Colonic mucosa (tissue), 4 donors: ENCODE measurements at places on chromosomes 11 and 22.
A peak's percentile ranks its signal among the peaks of the same experiment; 100 is the strongest.

- no peak for DNase-seq
These were observed 516.8 kb upstream of the FAT3 start for GRCh38 chr11:91707652-91708482.

DNA sequence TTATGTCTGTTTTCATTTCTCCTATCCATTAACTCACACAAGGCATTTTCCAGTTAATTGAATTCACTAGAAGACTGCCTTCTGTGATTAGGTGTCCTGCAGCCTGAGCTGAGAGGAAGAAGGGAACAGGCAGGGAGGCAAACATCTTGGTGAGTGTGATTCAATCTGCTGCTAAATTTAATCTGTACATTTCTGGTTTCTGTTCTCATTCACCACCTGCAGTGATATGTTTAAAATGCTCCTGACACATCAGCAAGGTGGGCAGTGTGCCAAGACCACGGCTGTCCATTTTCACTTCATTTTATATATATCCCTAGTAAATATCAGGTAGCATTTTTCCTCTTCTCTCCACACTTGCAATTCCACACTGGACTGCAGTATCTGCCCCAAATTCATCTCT, 416.5 kb downstream of the TMEM135 start:
- DNase-seq, result no peak

GRCh38 chr11:9763301-9763700, 99.4 kb downstream of the SWAP70 start:
- DNase-seq, result no peak

DNA sequence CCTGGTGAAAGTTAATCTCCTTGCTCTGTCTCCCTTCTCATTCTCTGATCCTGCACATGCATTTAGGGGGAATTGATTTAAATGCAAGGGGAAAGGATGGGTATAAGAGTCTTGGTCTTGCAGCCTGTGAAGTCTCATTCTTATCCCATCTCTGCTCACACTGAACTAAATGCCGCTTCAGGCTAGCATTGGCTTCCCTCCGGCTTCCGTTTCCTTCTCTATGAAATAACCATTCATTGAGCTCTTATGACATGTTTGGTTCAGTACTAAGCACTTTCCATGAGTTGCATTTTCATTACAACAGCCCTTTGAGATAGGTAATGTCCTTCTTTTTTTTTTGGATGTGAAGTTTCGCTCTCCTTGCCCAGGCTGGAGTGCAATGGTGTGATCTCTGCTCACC, 5.6 kb downstream of the ZBTB16 start:
- DNase-seq, result no peak

- DNase-seq, result no peak
These were observed 82.6 kb upstream of the SYT13 start for GRCh38 chr11:45368697-45369096.

DNA sequence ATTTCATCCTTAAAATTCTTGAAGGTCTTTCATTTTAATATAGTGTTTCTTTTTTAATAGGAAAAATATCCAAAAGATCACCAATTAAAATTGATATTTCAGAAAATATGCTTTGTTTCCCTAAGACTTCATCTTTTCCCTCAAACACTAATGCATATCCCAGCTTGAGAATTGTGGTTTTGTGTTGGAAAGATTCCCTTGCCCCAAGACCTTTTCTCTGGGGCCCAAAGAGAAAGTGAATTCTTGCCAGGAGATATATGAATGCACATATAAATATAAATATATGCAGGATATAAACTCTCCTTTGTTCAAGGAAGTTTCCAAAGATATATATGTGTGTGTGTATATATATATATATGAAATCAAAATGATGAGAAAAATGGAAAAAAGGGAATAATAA, 241.2 kb downstream of the FAM76B start:
- no peak for DNase-seq

- no peak for DNase-seq
These were observed 128.2 kb downstream of the BRD1 start for GRCh38 chr22:49699476-49699875.

- DNase-seq, result no peak
These were observed 14.6 kb downstream of the MRGPRD start for GRCh38 chr11:68965901-68966853.

- DNase-seq, result peak; percentile 51
These were observed 831 bp upstream of the TMEM135 start for GRCh38 chr11:87036756-87037449.

DNA sequence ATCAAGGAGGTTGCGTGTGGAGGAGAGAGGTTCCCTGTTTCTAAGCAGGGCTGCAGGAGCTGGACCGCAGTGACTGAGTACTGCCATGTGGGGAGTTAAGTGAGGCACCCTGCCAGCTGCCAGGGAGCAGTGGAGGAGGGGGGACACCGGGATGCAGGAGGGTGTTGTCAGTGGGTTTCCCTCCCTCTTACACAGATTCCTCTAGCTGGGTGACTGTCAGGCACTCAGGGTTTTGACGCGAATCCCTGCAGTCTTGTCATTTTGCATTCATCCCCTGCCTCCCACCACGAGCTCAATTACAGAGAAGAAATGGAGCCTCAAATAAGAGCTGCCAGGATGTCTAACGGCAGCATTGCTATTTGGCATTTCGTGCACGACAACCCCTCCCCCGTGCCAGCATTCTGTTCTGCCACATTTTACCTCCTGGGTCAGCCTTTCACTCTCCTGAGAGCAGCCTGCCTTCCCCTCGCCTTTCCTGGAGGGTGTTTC, 119.8 kb upstream of the SORL1-AS1 start:
- DNase-seq, result no peak

DNA sequence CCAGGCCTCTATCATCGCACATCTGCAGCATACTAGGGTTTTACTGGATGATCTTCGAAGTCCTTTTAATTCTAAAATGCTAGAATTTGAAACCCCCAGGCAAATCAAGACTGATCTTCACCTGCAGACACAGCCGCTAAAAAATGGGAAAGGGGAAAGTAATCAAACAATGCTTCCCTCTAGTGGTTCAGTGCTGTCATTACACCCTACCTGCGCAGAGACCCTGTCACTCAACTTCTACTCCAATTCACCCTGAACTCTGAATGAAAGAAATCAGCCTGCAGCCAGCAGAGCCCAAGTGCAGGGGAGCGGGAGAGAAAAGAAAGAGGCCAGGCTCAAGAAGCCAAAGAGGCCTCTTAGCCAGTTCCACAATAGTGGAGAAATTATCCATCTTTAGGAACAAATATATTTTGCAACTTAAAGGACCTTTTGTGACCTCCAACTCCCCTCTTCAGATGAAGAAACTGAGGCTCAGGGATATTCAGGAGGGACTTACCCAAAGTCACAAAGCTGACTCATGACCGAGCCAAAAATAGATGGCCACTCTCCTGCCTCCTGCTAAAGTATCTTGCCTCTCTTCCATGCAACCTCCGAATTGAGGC, 33.0 kb downstream of the SERGEF start:
- DNase-seq, result peak; percentile 23

- DNase-seq, result no peak
These were observed 105.3 kb upstream of the HSD17B12 start for GRCh38 chr11:43574949-43575912.

DNA sequence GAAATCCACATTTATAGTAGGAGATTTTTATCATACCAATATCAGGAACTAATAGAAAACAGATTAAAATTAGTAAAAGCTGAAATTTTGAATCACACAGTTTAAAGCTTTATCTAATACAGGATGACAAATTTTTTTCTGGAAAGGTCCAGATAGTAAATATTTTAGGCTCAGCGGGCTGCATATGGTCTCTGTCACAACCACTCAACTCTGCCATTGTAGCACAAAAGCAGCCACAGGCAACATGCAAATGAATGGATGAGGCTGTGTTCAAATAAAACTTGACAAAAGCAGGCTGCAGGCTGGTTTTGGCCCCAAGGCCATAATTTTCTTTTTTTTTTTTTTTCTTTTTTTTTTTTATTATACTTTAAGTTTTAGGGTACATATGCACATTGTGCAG, 108.2 kb upstream of the CCDC90B start:
- no peak for DNase-seq

DNA sequence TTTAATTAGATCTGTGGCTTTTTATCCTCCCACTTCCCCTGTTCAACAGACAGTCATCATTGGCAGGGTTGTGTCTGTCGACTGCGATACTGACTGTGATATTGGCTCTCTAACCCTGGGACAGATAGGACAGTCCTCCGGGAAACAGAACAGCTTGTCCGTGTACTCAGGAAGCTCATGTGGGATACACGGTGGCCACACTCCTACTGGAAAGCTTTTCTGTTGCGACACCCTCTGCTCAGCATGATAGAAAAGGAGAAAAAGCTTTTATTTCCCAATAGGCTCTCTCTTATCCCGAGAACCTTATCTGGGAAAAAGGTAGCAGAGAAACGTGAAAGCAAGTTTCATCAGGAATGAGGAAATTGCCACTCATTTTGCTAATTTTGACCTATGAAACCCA, 60.4 kb upstream of the HSPA8 start:
- no peak for DNase-seq

DNA sequence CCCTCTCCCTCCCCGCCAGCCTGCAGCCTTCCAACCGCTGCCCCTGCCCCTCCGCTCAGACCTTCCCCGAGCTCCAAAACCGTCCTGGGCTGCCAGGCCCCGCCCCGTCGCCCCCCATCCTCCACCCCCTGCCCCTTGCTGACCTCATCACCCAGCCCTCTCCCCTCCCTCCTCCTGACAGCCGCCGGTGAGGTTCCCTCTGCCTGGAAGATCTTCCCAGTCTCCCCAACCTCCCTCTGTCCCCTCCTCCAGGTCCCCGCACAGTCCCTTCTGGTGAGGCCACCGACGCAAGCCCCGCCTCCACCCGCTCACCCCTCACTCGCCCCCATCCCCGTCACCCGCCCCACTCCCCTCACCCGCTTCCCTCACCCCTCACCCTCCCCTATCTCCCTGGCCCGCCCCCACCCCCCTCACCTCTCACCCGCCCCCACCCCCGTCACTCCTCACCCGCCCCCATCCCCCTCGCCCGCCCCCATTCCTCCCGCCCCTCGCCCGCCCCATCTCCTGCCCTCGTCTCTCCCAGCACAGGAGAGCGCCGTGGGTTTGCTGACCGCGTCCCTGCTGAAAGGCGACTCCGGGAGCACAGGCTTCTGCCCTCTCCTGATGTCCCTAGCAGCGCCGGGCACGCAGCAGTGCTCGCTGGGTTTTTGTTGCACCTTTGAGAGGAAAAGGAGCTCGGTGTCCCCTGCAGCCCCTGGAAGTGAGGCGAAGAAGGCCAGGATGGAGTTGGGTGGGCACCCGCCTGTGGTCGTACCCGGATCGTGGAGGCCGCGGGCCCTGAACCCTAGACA, 16.4 kb upstream of the UPK3A start:
- no peak for DNase-seq

DNA sequence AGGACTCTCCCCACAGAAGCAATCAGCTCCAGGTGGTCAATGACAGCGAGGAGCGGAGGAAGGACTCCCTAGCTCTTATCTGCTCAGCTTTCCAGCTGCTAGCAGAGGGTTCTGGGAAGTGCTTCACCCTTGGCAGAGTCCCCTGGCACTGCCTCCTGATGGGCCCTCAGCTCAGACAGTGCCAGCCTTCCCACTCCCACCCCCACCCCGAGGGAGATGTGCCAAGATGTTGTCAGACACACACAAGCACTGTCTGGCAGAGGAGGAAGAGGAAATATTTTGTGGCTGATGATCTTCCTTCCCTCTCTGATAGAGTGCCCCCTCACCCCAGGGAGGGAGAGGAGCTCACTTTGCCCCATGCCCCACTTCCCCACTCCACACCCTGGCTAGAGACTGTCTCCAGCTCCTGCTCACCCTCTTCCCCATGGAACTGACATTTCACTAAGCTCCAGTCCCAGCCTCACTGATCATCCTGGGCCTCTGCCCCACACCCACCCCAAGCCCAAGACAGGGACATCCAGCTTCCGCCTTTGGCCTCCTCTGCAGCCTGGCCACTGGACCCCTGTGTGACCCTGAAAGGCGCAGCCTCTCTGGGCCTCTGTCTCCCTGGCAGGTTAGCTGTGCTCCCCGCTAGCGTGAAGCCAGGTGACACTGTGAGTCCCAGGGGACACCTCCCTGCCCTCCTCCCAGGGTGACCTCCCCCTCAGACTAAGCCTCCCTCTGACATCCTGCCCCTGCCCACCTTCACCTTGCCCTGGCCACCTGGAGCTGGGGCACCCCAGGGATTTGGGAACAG, 44.5 kb downstream of the SLCO2B1 start:
- peak; percentile 40 for DNase-seq

- DNase-seq, result no peak
These were observed 105.5 kb downstream of the CSNK2A3 start for GRCh38 chr11:11247576-11247975.

GRCh38 chr11:109845437-109845836, 247.8 kb upstream of the ZC3H12C start:
- no peak for DNase-seq

DNA sequence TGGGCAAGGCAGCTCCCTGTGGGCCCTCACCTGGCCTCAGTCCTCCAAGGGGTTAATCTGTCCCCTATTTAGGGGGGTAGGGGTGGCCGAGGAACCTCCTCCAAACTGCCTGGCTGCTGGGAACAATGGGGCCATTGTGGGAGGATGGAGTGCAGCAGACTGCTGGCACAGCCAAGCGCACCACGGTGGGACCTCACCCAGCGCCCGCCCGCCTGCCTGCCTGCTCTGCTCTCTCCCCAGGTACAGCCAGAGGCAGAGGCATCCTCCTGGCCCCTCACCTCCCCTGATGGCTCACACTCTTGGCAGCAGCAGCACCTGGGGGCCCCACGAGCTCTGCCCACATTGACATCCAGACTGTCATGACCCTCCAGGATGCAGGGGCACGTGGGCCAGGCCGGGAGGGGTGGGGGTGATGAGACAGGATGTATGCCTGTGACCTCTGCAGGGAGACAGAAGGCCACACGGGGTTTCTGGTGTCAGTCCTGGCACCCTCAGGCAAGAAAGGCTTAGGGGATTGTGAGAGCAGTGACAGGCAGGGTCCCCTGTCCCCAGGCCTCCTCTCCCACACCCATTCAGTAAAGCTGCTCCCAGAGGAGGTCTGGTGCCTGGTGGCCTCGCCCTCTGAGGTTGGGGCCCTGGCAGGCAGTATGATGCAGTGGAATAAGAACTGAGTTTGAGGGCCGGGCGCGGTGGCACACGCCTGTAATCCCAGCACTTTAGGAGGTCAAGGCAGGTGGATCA, 11.4 kb downstream of the BCL9L start:
- peak; percentile 72 for DNase-seq

- DNase-seq, result no peak
These were observed 8.7 kb upstream of the CLPB start for GRCh38 chr11:72443016-72443415.

DNA sequence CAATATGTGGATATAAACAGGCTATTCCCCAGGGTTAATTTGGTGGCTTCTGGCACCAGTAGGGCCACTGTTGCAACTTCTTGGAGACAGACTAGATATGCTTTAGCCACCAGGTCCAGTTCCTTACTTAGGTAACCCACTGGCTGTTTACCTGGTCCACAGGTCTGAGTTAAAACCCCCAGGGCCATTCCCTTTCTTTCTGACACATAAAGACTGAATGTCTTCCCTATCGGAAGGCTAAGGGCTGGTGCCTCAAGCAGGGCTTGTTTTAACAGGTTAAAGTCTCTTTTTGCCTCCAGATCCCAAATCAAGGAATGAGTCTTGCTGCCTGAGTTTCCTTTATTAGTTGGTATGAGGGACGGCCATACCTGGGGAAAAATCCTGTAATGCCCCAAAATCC, 1052.7 kb upstream of the CNTN5 start:
- no peak for DNase-seq
